ENCODE measurements at places on chromosomes 16 and 17. TPM values are rescaled to one million over a fixed set of nuclear protein-coding genes. Genes with fewer than 3 reads are reported as not detected.

- H3K4me1 ChIP-seq = peaks cover 43% of the 10 kb centered on the region
- DNase-seq = no peak
- H3K27ac ChIP-seq = peak overlapping the region; percentile 90
- H3K4me3 ChIP-seq = peak overlapping the region; percentile 68
- no peaks in the 10 kb centered on the region for H3K36me3 ChIP-seq
Observed at GRCh38 chr17:42182927-42183734, 2.1 kb downstream of the HCRT start.

DNA sequence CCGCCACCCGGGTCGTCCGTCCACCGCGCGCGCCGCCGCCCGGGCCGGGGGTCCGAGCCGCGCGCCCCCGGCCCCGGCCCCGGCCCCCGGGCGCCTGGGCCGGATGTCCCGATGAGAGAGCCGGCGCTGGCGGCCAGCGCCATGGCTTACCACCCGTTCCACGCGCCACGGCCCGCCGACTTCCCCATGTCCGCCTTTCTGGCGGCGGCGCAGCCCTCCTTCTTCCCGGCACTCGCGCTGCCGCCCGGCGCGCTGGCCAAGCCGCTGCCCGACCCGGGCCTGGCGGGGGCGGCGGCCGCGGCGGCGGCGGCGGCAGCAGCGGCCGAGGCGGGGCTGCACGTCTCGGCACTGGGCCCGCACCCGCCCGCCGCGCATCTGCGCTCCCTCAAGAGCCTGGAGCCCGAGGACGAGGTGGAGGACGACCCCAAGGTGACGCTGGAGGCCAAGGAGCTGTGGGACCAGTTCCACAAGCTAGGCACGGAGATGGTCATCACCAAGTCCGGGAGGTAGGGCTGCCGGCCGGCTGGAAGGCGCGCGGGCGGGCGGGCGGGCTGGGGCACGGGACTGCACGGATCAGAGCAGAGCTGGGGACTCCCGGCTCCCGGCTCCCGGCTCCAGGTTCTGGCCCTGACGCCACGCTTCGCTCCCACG is 548 bp downstream of the TBX2 start:
- H3K27me3 ChIP-seq = peaks cover 99% of the 10 kb centered on the region
- DNase-seq = no peak
- peaks cover 6% of the 10 kb centered on the region for H3K36me3 ChIP-seq
- peaks cover 75% of the 10 kb centered on the region for H3K4me1 ChIP-seq

- H3K4me3 ChIP-seq = peak overlapping the region; percentile 70
- peaks cover 83% of the 10 kb centered on the region for H3K4me1 ChIP-seq
- H3K27ac ChIP-seq = peak overlapping the region; percentile 93
- H3K36me3 ChIP-seq = no peaks in the 10 kb centered on the region
Observed at GRCh38 chr16:57632568-57632967, 4.1 kb downstream of the ADGRG1 start.

GRCh38 chr17:81033535-81034167 is 1.3 kb upstream of the BAIAP2 start:
- H3K27ac ChIP-seq = peak overlapping the region; percentile 63
- peaks cover 71% of the 10 kb centered on the region for H3K4me1 ChIP-seq
- no peaks in the 10 kb centered on the region for H3K36me3 ChIP-seq
- peak overlapping the region; percentile 76 for H3K4me3 ChIP-seq
- H3K27me3 ChIP-seq = peaks cover 6% of the 10 kb centered on the region
- DNase-seq = no peak

The TBX6 gene
- total RNA-seq = 1.0 TPM

GRCh38 chr16:15649727-15650018 is 372 bp upstream of the NDE1 start:
- no peak for DNase-seq
- peak overlapping the region; percentile 95 for H3K27ac ChIP-seq
- no peaks in the 10 kb centered on the region for H3K27me3 ChIP-seq
- peaks cover 53% of the 10 kb centered on the region for H3K4me1 ChIP-seq
- peak overlapping the region; percentile 80 for H3K4me3 ChIP-seq
- H3K36me3 ChIP-seq = peaks cover 11% of the 10 kb centered on the region

- no peak for DNase-seq
- no peaks in the 10 kb centered on the region for H3K4me1 ChIP-seq
- no peaks in the 10 kb centered on the region for H3K36me3 ChIP-seq
Observed at GRCh38 chr17:45888392-45888791, 6.0 kb upstream of the MAPT start.

DNA sequence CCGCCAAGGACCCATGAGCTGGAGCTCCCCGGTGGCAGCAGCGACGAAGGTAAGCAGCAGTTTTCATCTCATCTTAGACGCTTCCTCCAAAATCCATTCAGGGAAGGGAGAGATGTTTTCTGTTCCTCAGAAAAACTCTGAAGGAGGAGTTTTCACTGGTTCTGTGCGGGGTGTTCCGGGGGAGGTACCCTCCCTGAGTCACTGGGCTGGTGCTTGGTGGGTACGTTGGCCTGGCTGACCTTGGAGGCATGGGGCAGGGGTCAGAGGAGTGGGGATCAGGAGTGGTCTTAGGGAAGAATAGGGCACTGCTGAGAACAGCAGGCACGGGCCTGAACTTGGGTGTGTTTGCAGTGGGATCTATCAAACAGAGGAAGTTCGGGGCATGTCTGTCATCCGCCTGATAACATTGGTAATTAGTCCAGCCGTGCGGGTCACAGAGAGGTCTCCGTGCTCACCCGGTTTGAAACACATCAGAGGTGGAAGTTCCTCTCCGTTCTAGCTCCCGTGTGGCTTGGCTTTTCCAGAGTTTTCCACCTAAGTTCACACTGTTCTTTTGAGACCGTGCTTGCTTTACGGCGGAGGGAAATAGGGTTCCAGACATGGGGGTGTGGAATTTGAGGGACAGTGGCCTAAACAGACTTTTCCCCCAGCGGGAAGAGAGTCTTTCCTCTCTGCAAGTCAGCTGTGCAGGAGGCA is 59.6 kb upstream of the CIBAR2 start:
- peak overlapping the region; percentile 48 for H3K27ac ChIP-seq
- no peak for DNase-seq
- H3K36me3 ChIP-seq = no peaks in the 10 kb centered on the region
- peaks cover 93% of the 10 kb centered on the region for H3K4me1 ChIP-seq
- H3K27me3 ChIP-seq = peaks cover 5% of the 10 kb centered on the region

The MEIOC gene
- total RNA-seq = not detected

The NXPH3 gene
- total RNA-seq = 4.0 TPM

DNA sequence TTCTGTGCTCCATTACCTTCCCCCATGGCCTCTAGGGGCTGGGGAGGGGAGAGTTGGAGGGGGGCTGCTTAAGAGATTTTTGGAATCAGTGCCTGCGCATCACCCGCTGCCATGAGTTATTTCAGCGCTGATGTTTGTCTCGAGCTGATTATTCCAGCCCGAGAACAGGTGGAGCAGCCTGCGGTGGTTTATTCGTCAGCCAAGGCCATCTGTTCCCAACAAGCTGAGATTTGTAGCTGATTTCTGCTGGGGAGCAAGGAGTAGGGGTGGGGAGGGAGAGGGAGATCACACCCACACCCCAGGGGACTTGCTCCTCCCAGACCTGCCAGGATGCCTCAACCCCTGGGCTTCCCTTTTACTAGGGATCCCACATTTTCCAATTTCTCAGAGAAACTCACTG is 23.1 kb downstream of the PIPOX start:
- H3K27ac ChIP-seq = no peak overlapping the region
- H3K36me3 ChIP-seq = no peaks in the 10 kb centered on the region
- DNase-seq = no peak
- H3K27me3 ChIP-seq = peaks cover 5% of the 10 kb centered on the region

GRCh38 chr16:87421003-87421912 is 29.1 kb downstream of the MAP1LC3B start:
- no peak overlapping the region for H3K4me3 ChIP-seq
- no peak overlapping the region for H3K27ac ChIP-seq
- H3K4me1 ChIP-seq = peaks cover 10% of the 10 kb centered on the region
- peaks cover 73% of the 10 kb centered on the region for H3K36me3 ChIP-seq

The GPS2 gene
- total RNA-seq = 66.1 TPM

The TRAF7 gene
- 26.0 TPM for total RNA-seq

GRCh38 chr16:76796416-76796815 is 394.6 kb upstream of the MON1B start:
- no peak for DNase-seq
- H3K27me3 ChIP-seq = no peaks in the 10 kb centered on the region
- H3K4me3 ChIP-seq = no peak overlapping the region
- H3K36me3 ChIP-seq = no peaks in the 10 kb centered on the region
- H3K4me1 ChIP-seq = no peaks in the 10 kb centered on the region

The FAM171A2 gene
- 0.55 TPM for total RNA-seq

GRCh38 chr17:8365143-8365542 is 11.4 kb downstream of the KRABD2 start:
- H3K27me3 ChIP-seq = no peaks in the 10 kb centered on the region
- no peak for DNase-seq
- H3K4me3 ChIP-seq = no peak overlapping the region
- H3K36me3 ChIP-seq = peaks cover 28% of the 10 kb centered on the region
- H3K4me1 ChIP-seq = peaks cover 57% of the 10 kb centered on the region
- peak overlapping the region; percentile 74 for H3K27ac ChIP-seq

GRCh38 chr17:34275881-34276280 is 5.9 kb downstream of the CCL7 start:
- no peak overlapping the region for H3K4me3 ChIP-seq
- DNase-seq = no peak
- H3K27me3 ChIP-seq = no peaks in the 10 kb centered on the region
- no peaks in the 10 kb centered on the region for H3K4me1 ChIP-seq

DNA sequence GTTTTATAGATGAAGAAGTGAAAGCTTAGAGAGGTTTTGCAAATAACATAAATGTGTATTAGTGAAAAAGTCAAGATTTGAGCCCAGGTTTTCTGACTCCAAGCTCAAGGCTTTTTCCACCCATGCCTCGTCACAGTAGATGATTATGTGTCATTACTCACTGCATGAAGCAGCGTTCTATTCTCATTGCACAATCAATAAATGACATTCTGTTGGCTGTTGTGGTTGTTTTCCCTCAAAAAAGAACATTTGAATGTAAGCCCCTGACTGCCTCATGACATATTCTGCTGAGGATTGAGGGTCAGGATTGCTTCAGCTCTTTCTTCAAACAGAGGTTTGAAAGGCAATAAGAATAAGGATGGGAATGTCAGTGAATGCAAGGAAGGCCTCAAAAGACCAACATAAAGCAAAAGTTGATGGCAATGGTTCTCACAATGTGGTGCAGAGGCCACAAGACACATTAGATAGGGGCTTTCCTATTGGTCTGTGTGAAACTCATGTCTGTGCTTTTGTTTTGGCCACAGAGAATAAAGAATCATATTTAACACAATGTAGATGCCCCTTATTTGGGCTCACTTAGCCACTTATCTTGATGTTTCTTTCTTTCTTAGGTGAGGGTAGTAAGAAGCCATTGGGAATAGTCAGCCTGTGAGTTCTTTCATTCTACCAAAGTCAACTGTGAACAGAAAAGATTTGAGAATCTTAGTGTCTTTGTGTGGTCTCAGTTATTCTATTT is 5.4 kb upstream of the MMD start:
- H3K4me1 ChIP-seq = peaks cover 29% of the 10 kb centered on the region
- no peak for DNase-seq
- no peaks in the 10 kb centered on the region for H3K36me3 ChIP-seq
- no peak overlapping the region for H3K4me3 ChIP-seq
- no peaks in the 10 kb centered on the region for H3K27me3 ChIP-seq

GRCh38 chr16:17395849-17396480 is 74.8 kb downstream of the XYLT1 start:
- DNase-seq = no peak
- H3K4me1 ChIP-seq = peaks cover 24% of the 10 kb centered on the region
- peak overlapping the region; percentile 34 for H3K27ac ChIP-seq
- no peak overlapping the region for H3K4me3 ChIP-seq
- H3K27me3 ChIP-seq = no peaks in the 10 kb centered on the region

Measured in left ventricle myocardium inferior (tissue), 1 donor.